Occipital lobe (tissue), 3 donors: ENCODE measurements at places on chromosomes 5 and 9. TPM values are rescaled to one million over a fixed set of nuclear protein-coding genes. Genes with fewer than 3 reads are reported as not detected.

The TXNDC8 gene
- not detected for total RNA-seq

The TNFSF8 gene
- 1.1 TPM for total RNA-seq

The CDC25C gene
- 2.3 TPM for total RNA-seq

The WDR55 gene
- 14.2 TPM for total RNA-seq

The CMYA5 gene
- 1.2 TPM for total RNA-seq

The SPINK5 gene
- total RNA-seq = not detected

GRCh38 chr9:97518909-97519307 lies 17.4 kb downstream of the TMOD1 start:
- no peak for DNase-seq

- no peak for DNase-seq
Measured at GRCh38 chr9:118023644-118024043, 319.4 kb downstream of the TLR4 start.

DNA sequence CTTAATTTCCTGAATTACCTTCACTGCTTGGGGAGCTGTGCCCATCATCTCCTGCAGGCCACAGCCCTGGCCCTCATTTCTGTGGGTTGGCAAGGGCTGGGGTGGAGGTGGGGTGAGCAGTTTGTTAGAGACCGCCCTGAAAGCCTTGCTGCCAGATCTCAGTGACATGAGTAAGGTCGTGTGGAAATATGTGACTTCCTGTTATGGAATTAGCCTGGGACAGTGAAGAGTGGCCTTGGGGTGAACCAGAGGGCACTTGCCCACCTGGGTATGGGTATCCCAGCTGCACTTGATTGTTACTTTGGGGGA lies 2.5 kb upstream of the HNRNPAB start:
- DNase-seq = no peak

DNA sequence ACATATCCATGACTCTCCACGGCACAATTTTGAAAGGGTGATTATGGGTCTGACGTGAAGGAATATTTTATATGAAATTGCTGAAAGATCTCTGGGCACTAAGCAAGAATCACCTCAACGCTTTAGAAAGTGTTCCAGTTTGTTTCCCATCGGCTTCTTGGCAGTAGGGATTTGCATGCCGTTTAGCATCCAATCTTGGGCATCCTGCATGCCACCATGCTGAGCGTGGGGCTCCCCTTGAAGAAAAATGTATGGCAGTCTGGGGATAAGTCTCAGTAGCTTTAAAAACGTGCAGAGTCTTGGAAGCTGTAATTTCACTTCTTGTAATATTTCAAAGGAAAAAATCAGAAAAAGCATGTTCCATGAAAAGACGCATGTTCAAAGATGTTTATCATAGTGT lies 151.7 kb downstream of the DMRT2 start:
- no peak for DNase-seq

GRCh38 chr5:28648108-28648507 lies 1609.7 kb upstream of the CDH9 start:
- DNase-seq = no peak

DNA sequence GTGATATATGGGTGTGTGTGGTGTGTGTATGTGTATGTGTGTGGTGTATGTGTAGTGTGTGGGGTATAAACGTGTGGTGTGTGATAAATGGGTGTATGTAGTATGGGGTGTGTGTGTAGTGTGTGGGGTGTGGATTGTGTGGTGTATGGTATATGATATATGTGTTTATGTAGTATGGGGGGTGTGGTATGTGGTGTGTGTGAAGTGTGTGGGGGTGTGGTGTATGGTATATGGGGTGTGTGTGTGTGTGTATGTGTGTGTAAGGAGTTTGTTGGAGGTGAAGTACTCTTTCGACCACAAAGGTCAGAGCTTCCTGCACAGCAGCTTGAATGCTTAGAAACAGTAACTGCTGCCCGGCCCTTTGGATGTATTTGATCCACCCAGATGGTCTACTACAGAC lies 145.2 kb upstream of the IQGAP2 start:
- DNase-seq = no peak

GRCh38 chr5:82167372-82167935 lies 110.7 kb downstream of the RPS23 start:
- no peak for DNase-seq

DNA sequence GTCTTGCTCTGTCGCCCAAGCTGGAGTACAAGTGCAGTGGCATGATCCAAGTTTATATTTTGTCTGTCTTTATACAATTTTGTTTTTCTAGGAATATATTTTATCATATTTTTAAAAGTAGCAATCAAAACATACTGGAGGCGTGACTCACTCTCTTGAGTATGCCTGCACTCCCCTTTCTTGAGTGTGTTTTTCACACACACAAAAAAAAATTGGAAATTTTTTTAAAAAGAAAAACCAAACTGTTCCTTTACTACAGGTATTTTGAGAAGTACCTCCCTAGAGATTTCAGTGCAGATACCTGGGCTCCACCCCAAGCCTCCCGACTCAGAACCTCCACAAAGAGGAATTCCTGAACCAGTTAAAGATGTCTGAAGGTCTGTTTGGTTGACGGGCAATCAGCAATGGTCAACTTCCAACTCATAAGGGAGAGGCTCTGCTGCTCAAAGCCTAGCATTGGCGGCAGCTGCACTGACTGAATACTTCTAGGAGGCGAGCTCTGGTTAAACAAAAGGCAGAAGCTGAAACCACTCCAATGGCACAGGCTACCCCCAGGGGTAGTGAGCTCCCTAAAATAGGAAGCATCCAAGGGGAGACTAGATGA lies 27.4 kb downstream of the PDE6A start:
- no peak for DNase-seq

GRCh38 chr9:129290606-129291005 lies 112.5 kb upstream of the IER5L start:
- DNase-seq = no peak

- no peak for DNase-seq
Measured at GRCh38 chr5:105978011-105978410, 1692.7 kb downstream of the EFNA5 start.

GRCh38 chr5:181045316-181045715 lies 5.2 kb downstream of the BTNL9 start:
- DNase-seq = no peak

GRCh38 chr5:308672-309271 lies 12.7 kb upstream of the AHRR start:
- no peak for DNase-seq

GRCh38 chr5:20353499-20353898 lies 365.5 kb upstream of the CDH18 start:
- no peak for DNase-seq

GRCh38 chr9:90038763-90039162 lies 434.0 kb downstream of the GADD45G start:
- no peak for DNase-seq
